ENCODE measurements at places on chromosomes 7 and 10. TPM values are rescaled to one million over a fixed set of nuclear protein-coding genes. Genes with fewer than 3 reads are reported as not detected.
A peak's percentile ranks its signal among the peaks of the same experiment; 100 is the strongest.

The EEPD1 gene
- 4.8 TPM for polyA plus RNA-seq

The UTF1 gene
- polyA plus RNA-seq, result not detected

The CYP3A7 gene
- polyA plus RNA-seq, result 0.14 TPM

GRCh38 chr10:104255311-104255981, 754 bp downstream of the GSTO1 start:
- no peaks in the 10 kb centered on the region for H3K27me3 ChIP-seq
- peaks cover 6% of the 10 kb centered on the region for H3K36me3 ChIP-seq
- DNase-seq, result peak; percentile 60
- H3K4me1 ChIP-seq, result peaks cover 41% of the 10 kb centered on the region

GRCh38 chr10:44411251-44411650, 26.4 kb upstream of the CXCL12 start:
- no peak overlapping the region for H3K27ac ChIP-seq
- no peaks in the 10 kb centered on the region for H3K27me3 ChIP-seq
- no peaks in the 10 kb centered on the region for H3K36me3 ChIP-seq
- no peaks in the 10 kb centered on the region for H3K4me1 ChIP-seq
- H3K4me3 ChIP-seq, result no peak overlapping the region

GRCh38 chr10:69640196-69640980, 10.3 kb downstream of the FAM241B start:
- H3K27me3 ChIP-seq, result no peaks in the 10 kb centered on the region
- H3K36me3 ChIP-seq, result no peaks in the 10 kb centered on the region
- no peak overlapping the region for H3K27ac ChIP-seq
- DNase-seq, result no peak
- H3K4me3 ChIP-seq, result no peak overlapping the region

DNA sequence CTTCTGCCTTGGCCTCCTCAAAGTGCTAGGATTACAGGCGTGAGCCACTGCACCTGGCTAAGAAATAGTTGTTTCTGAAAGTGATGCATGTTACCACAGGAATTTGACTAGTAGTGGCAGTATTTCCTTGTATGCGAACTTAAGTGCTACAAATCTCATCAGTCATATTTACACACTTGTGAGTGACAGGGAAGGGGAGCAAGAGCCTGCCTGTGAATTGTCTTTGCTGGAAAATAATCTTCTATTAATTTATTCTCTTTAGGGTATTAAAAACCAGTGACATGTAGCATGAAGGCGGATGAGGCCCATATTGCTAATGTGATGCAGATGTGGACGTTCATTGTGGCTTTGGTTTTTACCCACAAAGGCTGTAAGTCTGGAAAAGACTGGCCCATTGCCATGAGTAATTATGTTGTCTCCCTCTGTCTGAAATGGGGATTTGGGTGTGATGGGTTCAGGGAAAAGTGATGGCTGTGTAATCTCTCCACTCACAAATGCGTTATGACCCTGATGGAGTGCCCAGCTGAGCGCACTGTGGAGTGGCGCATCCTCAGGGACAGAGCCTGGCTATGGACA, 97.6 kb downstream of the CCNY start:
- DNase-seq, result peak; percentile 86
- no peaks in the 10 kb centered on the region for H3K36me3 ChIP-seq
- H3K4me3 ChIP-seq, result no peak overlapping the region
- H3K4me1 ChIP-seq, result no peaks in the 10 kb centered on the region

The RET gene
- polyA plus RNA-seq, result not detected

DNA sequence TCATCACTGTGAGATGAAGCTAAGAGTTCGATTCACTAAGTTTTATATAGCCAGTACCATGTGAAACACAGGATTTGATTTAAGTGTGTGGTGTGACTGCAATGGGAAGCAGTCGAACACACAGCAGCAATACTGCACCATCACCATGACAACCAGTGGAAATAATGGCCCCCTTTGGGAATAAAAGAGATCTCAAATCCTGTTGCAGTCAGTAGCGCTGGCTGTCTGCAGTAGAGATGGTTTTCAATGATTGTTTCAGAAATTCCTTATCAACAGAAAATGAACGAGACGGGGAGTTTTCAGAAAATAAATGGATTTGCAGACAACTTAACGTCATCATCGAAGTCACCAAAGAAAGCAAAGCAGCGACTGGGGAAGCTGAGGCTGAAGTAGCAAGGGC, 91.0 kb downstream of the PTPRE start:
- no peak overlapping the region for H3K4me3 ChIP-seq
- H3K27me3 ChIP-seq, result peaks cover 12% of the 10 kb centered on the region
- H3K27ac ChIP-seq, result no peak overlapping the region
- H3K36me3 ChIP-seq, result no peaks in the 10 kb centered on the region

DNA sequence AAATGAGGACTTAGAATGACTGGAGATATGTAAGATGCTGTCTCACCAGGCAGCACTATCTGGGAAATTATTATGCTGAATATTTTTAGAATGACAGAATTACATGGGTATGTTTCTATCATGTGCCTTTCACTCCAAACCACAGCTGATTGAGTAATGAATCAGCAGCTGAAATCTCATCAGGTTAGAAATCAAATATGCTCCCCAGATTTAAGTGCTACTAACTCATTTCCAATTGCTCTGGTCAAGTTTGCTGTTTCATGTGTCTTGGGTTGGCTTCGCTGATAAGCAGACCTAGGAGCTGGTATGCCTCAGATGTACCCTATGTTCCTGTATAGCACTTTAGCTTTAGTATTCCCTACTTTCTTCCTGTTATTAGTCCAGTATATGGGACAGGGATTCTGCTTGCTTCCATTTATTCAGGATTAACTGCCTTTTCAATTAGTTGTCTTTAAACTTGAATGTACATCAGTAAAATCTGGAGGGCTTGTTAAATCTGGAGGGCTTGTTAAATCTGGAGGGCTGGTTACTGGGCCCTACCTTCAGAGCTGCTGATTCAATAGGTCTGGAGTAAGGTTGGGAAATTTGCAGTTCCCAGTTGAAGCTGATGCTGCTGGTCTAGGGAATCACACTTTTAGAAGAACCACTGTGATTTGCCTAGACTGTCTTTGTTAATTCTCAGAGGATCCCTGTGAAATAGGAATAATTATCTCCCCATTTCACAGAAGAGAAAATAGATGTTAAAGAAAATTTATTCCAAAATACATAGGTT, 172.9 kb downstream of the DKK1 start:
- no peaks in the 10 kb centered on the region for H3K4me1 ChIP-seq
- no peak for DNase-seq
- H3K4me3 ChIP-seq, result no peak overlapping the region
- no peak overlapping the region for H3K27ac ChIP-seq
- no peaks in the 10 kb centered on the region for H3K27me3 ChIP-seq

DNA sequence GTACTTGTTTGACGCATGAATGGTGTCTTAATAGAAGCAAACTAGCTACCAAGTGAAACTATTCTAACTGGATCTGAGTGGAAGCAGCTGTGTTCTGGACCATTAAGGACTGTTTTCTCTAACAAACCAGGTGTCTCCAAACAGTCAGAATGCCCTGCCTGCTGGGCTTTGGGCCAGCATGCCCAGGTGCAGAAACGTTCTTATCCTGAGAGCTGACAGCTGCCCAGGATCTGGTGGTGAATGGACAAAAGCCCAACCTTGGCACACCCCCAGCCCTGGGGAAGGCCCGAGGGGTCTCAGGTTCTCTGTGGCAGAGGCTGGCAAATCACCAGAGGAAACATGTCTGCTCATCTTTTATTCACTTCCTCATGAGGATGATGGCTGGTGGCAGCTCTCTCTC, 48.2 kb upstream of the LAMB4 start:
- H3K4me3 ChIP-seq, result no peak overlapping the region
- no peaks in the 10 kb centered on the region for H3K27me3 ChIP-seq
- H3K36me3 ChIP-seq, result no peaks in the 10 kb centered on the region
- no peak overlapping the region for H3K27ac ChIP-seq
- DNase-seq, result no peak
- peaks cover 5% of the 10 kb centered on the region for H3K4me1 ChIP-seq

The CASP7 gene
- polyA plus RNA-seq, result 9.3 TPM

DNA sequence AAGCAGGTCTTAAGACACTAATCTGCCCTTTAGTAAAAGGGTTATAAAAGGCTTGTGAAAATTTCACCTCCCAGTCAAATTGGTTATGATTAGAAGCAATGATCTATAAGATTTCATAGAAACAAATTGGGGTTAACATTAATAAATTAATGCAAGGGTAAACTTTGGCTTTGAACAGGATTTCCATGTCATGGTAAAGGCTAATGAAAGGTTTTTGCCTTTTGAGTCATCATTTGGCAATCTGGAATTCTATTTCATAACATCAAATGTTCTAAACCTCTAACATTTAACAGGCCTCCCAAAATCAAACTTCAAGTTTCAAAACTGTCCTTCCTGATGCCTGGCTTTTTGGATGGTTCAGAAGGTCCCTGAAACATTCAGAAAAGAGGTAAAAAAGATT, 62.4 kb downstream of the COA1 start:
- H3K27me3 ChIP-seq, result no peaks in the 10 kb centered on the region
- H3K4me3 ChIP-seq, result no peak overlapping the region
- H3K27ac ChIP-seq, result no peak overlapping the region
- no peak for DNase-seq

The EN2 gene
- not detected for polyA plus RNA-seq

GRCh38 chr7:148262721-148263229, 327.8 kb upstream of the C7orf33 start:
- H3K36me3 ChIP-seq, result no peaks in the 10 kb centered on the region
- H3K27me3 ChIP-seq, result no peaks in the 10 kb centered on the region
- peak; percentile 79 for DNase-seq
- H3K4me1 ChIP-seq, result no peaks in the 10 kb centered on the region

The LIPJ gene
- 0.59 TPM for polyA plus RNA-seq

DNA sequence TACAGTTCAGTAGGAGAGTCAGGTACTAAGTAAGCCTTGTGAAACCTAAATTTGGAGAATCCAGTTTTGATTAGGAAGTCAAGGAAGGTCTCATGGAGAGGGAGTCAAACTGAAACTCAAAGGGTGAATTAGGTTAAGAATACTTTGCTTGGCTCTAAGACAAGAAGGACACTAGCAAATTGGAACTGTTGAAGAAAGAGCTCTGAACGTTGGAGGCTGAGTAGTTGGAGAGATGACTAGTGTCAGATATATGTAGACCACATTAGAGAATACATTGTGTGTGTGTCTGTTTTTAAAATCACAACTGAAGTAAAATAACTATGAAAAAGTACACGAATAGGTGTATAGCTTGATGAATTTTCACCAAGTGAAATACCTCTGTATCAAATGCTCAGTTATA, 6.3 kb downstream of the VPS26A start:
- no peak for DNase-seq
- H3K4me1 ChIP-seq, result peaks cover 5% of the 10 kb centered on the region

GRCh38 chr10:51658000-51658399, 41.4 kb downstream of the CSTF2T start:
- no peak overlapping the region for H3K4me3 ChIP-seq
- no peak for DNase-seq
- H3K36me3 ChIP-seq, result no peaks in the 10 kb centered on the region
- peaks cover 8% of the 10 kb centered on the region for H3K4me1 ChIP-seq

The GNGT1 gene
- polyA plus RNA-seq, result not detected

DNA sequence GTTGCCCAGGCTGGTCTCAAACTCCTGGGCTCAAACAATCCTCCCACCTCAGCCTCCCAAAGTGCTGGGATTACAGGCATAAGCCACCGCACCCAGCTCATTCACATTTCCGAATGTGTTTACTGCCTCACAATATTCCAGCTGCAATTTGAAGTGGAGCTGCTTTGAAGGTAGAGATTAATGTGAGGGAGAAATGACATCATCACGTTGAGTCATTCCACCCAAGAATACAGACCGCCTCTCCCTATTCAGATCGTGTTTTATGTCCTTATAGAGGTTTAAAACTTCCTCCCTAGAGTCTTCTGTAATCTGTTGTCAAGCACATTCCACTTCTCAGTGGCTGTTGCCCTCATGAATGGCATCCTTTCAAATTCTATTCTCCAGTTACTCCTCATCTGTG, 100.4 kb upstream of the PDGFA start:
- H3K4me3 ChIP-seq, result no peak overlapping the region
- DNase-seq, result no peak
- H3K27ac ChIP-seq, result no peak overlapping the region

DNA sequence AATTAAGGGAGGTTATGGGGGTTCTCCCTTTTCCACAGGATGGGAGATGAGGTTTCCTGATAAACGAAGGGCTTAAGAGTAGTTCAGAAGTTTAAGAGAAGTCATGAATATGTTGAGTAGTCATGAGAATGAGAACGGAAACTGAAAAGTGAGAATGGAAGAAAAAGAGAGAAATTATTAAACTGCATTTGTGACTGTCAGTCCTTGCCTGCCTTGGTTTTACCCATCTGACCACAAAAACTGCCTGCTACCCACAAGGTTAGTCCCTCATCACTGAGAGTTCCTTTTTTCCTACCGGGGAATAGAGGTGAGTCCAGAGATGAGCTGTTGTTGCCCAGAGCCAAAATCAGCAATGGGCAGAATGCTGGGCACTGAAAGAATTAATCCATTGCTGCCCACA, 174.1 kb upstream of the BET1 start:
- no peak overlapping the region for H3K4me3 ChIP-seq
- DNase-seq, result no peak
- H3K27ac ChIP-seq, result no peak overlapping the region

DNA sequence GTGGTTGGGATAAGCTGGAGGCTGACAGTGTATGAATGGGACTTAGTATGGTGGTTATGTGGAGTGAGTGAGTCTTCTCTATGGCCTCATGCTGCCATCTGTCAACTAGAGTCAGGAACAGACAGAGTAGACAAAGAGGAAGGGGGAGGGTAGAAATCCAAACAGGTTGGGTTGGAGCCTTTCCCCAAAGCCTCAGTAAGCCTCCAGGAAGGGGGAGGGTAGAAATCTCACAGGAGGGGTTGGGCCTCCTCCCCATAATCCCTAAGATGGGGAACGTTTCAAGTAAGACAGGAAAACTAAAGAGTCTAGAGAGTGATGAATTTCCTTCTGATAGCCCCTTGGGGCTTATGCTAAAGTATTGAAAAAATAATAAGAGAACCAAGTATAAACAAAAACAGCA, 2.0 kb upstream of the AKR1B15 start:
- H3K4me3 ChIP-seq, result peak overlapping the region; percentile 34
- H3K36me3 ChIP-seq, result no peaks in the 10 kb centered on the region
- peak; percentile 18 for DNase-seq
- peaks cover 16% of the 10 kb centered on the region for H3K4me1 ChIP-seq

DNA sequence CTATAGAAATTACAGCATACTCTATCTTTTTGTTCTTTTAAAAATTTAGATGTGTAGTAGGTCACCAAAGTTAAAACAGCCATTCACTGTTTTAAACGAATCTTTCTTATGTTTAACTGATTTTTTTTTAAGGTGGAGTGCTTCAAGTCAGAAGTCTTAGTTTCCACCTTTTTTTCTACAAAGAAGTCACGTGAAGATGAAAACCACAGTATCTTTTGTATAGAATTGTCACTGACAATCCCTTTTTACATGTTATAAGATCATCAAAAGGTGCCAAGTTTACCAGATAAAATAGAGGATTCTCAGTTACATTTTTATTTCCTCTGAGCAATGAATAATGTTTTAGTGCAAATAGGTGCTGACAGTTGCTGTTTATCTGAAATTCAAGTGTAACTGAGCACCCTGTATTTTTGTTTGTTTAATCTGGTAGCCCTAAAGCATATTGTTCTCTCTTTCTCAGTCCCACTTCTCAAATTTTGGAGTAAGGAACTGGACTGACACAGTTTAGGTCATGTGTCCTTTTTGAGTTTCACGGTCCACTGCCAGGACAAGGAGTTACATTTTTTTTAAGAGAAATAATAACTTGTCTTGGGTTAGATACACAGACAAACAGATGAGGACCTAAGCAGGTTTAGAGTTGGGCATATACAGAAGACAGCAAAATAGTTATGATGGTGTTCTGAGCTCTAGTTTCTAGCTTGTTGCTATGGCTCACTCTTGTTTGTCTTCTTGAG, 233.2 kb upstream of the MBL2 start:
- no peaks in the 10 kb centered on the region for H3K4me1 ChIP-seq
- no peak overlapping the region for H3K27ac ChIP-seq
- H3K4me3 ChIP-seq, result no peak overlapping the region
- no peaks in the 10 kb centered on the region for H3K36me3 ChIP-seq
- H3K27me3 ChIP-seq, result no peaks in the 10 kb centered on the region
- no peak for DNase-seq

The STAG3 gene
- polyA plus RNA-seq, result 6.8 TPM

All from cardiac muscle cell (in vitro differentiated cells and primary cell).